ENCODE measurements at places on chromosomes 5 and 9.

GRCh38 chr5:135248801-135249231, 150.2 kb downstream of the MACROH2A1 start:
- no peak for DNase-seq

DNA sequence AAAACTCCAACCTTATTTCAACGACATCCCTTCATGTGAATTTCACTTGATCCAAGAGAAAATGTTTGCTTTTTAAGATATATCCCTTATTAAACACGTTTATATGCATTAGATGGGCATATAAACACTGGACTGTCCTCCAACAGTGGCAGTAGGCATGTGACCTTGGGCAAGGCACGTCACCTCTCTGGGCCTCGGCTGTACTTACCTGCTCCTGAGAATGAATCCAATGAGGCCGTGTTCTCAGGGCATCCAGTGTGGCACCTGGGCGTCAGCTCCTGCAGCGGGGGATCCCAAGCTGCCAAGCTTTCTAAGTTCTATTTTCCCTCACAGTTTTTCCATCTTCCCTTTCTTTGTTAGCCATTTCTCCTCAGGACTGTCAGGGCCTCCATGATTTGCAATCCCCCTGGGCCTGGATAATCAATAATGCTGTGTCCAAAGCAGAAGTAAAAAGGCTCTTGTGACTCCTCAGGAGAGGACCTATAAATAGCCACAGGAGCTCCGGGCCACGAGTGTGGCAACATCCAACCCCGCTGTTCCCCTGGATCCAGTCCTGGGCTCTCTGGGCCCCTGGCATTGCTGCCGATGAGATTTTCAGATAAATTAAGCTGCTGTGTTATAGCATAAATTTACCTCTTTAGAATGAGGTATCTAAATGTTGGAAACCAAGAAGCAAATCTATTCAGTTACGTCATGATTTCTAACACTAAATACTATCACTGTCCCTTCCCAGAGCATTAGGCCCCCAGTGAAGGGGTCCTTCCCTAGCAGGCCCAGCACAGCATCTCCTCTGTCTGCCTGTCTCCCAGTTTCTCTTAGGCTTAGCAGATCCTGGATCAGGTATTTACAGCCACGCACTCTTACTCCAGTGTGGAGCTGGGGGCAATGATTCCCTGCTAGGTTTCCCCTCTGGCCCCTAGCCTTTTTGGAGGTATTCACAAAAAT, 76.8 kb downstream of the PTPN3 start:
- DNase-seq = no peak

- DNase-seq = no peak
Measured at GRCh38 chr5:151601391-151601790, 10.3 kb upstream of the FAT2 start.

DNA sequence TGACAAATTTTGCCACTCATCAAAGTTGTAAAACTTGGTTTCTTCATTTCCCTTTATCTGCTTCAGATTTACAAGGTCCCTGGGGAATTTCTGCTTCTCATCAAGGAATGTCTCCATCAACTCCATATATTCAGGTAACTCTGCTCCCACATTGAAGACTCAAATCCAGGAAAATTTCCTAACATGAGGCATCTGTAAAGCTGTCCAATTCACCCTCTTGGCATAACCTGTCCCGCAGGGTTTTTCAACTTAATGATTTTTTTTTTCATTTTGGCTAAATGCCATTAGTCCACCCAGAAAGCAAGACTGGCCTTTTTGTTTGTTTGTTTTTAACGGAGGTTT, 50.2 kb upstream of the SLC30A5 start:
- no peak for DNase-seq

- no peak for DNase-seq
Measured at GRCh38 chr9:97468658-97469448, 32.6 kb upstream of the TMOD1 start.

DNA sequence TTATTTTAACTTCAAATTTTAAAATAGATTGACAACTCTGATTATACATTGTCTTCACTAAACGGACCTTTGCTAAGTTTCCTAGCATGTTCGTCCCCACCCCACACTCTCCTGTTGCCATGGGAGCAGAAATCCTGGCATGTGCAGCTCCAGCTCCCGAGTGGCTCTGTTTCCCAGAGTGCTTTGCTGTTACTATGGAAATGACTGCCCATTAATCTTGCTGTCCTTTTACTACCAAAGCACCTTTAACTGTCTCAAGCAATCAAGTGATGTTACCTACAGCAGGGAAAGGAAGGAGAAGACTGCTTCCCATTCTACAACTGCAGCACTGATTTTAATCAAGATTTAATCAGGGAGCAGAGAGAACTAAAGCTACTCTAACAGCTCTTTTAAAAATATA, 212.0 kb upstream of the KIF2A start:
- DNase-seq = no peak

- DNase-seq = no peak
Measured at GRCh38 chr5:12647613-12648012, 743.4 kb upstream of the CTNND2 start.

Measured in stimulated activated CD4-positive, alpha-beta T cell treated with anti-CD3 and anti-CD28 coated beads, Interleukin-1b, Interleukin-23, amount 100 ng/mL, for 1 hour (primary cell).